Posterior vena cava (tissue), 2 donors: ENCODE measurements at places on chromosomes 1 and 21.
A peak's percentile ranks its signal among the peaks of the same experiment; 100 is the strongest.

DNA sequence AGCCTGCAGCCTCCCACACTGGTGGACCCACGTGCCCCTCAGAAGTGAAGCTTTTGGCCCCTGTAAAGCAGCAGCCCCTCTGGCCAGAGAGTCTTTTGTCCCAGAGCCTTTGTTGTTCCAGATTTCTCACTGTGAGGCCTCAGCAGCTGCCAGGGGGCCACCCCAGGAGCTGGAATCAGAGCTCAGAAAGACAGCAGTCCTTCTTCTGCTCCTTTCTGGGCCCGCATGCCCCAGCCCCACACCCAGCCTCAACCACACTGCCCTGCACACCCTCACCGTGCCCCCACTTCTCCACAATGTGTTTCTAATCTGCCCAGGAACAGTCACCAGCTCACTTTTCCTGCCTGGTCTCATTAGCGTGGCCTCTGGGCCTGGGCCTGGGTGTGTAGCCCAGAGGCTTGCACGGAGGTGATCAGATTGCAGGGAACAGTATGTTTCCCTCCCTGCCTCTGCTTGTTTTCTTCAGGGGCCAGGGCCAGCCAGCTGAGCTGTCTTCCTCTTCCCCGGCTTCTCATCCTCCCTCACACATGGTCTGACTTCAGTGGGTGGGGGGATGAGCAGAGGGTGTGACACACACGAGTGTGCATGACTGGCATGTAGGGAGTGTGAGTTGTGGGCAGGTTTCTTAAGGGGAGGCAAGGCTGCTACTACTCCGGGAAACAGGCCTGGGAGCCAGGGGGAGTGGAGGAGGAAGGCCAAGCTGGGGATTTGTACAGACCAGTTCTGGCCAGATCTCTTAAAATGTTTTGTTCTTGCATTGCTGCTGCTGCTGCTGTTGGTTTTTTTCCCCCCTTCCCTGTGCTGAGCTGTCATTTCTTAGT is 82.5 kb upstream of the ZNF648 start:
- peak; percentile 91 for DNase-seq

GRCh38 chr1:17998889-17999288 is 108.7 kb upstream of the IGSF21 start:
- no peak for DNase-seq

DNA sequence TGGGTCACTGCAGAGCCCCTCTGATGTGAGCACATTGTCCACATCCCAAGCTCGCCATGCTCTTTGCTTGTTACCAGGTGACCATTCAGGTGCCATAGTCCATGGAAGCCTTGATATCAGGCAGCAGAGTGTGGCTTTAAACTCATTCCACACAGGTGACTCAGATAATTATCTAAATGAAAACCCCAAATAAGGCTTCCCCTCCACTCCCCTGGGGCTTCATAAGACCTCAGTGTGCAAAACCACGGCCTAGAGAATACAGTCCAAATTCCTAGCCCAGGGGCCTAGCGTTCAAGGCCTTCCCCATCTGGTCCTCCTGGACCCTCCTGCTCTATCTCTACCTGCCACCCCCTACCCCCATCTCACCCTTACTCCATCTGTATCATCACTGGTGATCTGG is 97.1 kb downstream of the ARHGEF10L start:
- no peak for DNase-seq

DNA sequence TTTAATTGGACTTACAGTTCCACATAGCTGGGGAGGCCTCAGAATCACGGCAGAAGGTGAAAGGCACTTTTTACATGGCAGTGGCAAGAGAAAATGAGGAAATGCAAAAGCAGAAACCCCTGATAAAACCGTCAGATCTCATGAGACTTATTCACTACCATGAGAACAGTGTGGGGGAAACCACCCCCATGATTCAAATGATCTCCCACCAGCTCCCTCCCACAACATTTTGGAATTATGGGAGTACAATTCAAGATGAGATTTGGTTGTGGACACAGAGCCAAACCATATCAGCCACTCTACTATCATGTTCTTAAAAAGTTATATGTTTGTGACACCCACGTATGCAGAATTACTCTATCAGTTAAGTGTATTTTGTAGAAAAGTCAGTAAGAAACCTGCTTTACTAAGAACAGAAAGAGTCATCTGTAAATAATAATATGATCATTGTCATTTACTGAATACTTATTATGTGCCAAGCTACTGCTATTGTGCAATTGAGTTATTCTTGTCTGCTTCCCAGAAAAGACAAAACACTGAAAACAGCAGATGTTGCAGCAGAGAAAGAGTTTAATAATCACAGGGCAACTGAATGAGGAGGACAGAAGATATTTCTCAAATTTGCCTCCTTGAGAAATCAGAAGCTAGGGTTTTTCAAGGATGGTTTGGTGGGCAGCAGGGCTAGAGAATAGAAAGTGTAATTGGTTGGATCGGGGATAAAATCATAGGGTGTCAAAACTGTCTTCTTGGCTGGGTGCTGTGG is 207.7 kb upstream of the FGGY start:
- no peak for DNase-seq

- DNase-seq, result no peak
These were observed 19.9 kb upstream of the KCNA10 start for GRCh38 chr1:110538921-110539320.
